Activated CD8-positive, alpha-beta T cell treated with anti-CD3 and anti-CD28 coated beads for 36 hours (primary cell): ENCODE measurements at places on chromosomes 3 and 15. TPM values are rescaled to one million over a fixed set of nuclear protein-coding genes. Genes with fewer than 3 reads are reported as not detected.

GRCh38 chr15:80609512-80609946, 85.6 kb upstream of the ABHD17C start:
- H3K27ac ChIP-seq: no peak overlapping the region
- no peaks in the 10 kb centered on the region for H3K36me3 ChIP-seq
- no peaks in the 10 kb centered on the region for H3K4me1 ChIP-seq
- no peak overlapping the region for H3K4me3 ChIP-seq
- no peak for DNase-seq

Gene GABRA5
- not detected for total RNA-seq

GRCh38 chr3:126348308-126348920, 8.8 kb downstream of the KLF15 start:
- H3K36me3 ChIP-seq: no peaks in the 10 kb centered on the region
- H3K27ac ChIP-seq: no peak overlapping the region
- H3K4me1 ChIP-seq: no peaks in the 10 kb centered on the region
- H3K27me3 ChIP-seq: no peaks in the 10 kb centered on the region

GRCh38 chr3:105094588-105094987, 272.1 kb upstream of the ALCAM start:
- H3K36me3 ChIP-seq: no peaks in the 10 kb centered on the region
- no peak overlapping the region for H3K4me3 ChIP-seq

DNA sequence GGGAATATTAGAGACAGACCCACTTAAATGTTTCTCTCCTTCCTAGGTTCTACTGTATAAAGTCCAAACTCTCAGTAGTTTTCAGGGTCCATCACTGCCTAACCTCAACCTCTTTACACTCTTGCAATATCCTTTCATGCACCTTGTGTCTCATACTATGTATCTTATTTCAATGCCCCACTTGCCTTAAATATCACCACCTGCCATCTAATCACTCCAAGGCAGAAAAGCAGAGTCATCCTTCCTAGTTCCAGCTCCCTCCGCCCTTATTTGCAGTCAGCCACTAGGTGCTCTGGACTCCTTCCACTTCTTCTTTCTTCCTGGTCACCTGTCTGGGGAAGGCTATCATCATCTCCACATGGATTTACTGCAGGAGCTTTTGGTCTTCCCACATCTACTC, 322.0 kb downstream of the MFSD1 start:
- peaks cover 2% of the 10 kb centered on the region for H3K27me3 ChIP-seq
- H3K4me1 ChIP-seq: no peaks in the 10 kb centered on the region
- no peak overlapping the region for H3K4me3 ChIP-seq
- no peak for DNase-seq
- no peaks in the 10 kb centered on the region for H3K36me3 ChIP-seq
